ENCODE measurements at places on chromosomes 4 and X.

DNA sequence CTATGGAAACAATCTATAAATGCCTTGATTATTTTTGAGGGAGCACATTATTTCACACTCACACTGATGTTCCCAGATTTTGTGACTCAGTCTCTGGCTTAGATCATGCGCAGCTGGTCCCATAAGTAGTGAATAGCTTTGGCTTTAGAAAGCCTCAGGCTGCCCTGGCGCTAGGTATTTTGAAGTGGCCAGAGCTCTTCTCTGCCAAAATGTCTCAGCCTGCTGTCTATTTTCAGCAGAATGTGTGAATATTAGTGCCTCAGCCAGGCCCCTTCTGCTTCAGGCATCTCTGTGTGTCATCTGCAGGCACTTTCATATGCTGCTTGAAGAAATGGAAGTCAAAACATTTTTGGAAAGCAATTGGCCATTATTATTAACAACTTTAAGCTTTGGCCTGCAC lies 931.0 kb upstream of the INTU start:
- DNase-seq: no peak

GRCh38 chr4:173934933-173935620 lies 348.4 kb downstream of the FBXO8 start:
- DNase-seq: no peak

DNA sequence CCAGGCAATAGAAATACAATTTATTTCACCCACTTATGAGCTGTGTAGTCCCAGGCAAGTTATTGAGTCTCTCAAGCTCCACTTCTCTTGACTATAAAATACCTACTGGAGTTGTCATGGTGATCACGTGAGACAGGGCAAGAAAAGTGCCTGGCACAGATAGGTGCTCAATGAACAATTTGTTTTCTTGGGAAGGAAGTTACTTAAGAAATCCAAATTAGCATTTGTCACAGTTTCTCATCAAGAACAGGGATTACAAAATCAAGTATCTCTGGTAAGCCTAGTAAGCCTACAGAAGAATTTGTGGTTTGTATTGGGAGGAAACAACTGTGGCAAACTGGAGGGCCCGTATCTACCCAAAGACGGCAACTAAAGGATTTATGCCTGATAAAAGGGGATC lies 37.5 kb upstream of the RASGEF1B start:
- DNase-seq: no peak

DNA sequence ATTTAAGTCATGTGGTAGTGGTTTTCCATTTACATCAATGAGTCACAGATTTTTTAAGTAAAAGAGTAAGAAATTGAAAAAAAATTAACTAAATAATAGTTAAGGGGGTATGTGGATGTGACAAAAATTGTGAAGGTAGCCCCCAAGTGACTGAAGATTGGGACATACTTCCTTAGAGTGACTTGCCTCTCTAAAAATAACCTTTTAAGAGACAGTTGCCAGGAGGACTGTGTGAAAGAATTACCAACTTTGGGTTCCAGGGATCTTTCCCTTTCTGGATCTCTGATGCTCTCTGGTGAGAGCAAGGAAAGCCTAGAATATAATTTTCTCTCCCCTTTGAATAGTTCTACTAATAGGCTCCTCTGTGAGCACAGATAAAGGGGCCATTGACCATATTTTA lies 42.7 kb downstream of the NHSL2 start:
- no peak for DNase-seq

DNA sequence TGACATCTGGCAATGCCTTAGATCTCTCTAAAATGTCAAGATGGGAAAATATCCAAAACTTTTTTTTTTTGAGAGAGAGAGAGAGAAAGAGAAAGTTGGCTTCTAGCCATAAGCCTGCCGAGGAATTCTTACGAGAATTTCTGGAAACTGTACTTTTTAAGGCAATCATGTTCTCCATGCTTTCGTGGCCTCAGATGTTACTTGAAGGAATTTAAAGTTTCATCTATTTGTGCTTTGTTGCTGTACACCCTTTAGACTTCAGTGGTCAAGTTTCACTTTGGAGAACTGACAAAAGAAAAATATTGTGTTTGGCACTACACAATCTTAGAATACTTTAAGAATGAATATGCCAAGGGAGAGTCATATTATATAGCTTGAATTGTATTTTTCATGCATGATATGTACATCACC lies 53.9 kb downstream of the FAT4 start:
- DNase-seq: peak; percentile 41

DNA sequence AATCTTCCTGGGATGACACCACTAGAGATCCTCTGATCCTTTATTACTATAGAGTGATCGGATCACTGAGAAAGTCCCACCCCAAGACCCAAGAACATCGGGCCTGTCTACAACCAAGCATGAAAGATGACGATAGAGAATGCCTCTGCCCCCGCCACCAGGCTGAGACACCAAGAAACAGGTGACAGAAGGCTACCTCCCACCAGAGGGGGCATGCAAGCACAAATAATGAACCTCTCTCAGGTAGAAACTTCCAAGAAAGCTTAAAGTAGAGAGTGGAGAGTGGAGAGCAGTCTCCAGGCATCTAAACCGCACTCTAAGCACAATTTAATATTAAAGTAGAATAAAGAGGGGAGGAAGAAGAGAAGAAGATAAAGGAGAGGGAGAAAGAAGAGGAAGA lies 402.6 kb downstream of the INPP4B start:
- no peak for DNase-seq

- no peak for DNase-seq
Observed at GRCh38 chr4:105277702-105278101, 131.0 kb downstream of the TET2 start.

DNA sequence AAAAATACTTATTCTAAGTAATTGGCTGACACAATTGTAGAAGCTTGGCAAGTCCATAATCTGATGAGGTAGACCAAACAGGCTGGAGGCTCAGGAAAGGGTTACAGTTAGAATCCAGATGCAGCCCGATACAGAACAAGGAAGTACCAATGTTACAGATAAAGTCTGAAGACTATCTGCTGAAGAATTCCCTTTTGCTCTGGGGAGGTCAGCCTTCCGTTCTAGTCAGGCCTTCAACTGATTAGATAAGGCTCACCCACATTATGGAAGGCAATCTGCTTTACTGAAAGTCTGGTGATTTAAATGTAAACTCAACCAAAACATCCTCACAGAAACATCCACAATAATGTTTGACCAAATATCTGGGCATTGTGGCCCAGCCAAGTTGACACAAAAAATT lies 7.4 kb upstream of the DYNLT3 start:
- DNase-seq: no peak

- no peak for DNase-seq
Observed at GRCh38 chr4:73721435-73721834, 18.9 kb upstream of the CXCL8 start.

DNA sequence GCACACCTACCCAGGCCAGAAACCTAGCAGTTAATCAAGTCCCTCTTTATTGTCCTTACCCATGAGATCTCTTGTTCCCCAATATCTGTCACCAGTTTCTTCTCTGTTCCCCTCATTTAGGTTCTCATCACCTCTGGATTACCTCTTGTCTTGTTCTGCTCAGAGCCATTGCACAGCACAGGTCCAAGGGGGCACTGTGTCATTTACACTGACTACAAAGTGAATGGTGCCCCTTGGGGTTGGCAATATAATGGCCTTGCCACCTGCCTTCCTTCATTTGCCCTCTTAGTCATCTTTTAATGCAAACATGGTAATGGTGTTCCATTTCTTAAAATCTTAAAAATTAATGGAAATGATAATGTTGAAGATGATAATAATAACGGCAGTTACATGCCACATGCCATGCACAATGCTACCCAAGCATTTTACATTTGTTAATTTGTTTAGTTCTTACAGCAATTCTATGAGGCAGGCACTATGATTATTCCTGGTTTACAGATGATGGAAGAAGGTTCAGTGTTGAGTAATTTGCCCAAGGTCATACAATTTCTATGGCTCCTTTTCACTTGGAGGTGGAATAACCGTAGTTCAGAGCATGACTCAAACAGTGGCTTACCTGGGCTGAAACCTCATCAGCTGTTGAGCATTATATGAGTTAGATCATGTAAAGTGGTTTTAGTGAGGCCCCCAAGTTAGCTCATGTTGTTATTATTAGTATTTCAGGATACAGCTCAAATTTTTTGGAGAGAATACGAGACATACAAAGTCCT lies 117.9 kb downstream of the RASL11B start:
- no peak for DNase-seq

GRCh38 chrX:3950373-3950772 lies 236.9 kb upstream of the PRKX start:
- DNase-seq: peak; percentile 36

DNA sequence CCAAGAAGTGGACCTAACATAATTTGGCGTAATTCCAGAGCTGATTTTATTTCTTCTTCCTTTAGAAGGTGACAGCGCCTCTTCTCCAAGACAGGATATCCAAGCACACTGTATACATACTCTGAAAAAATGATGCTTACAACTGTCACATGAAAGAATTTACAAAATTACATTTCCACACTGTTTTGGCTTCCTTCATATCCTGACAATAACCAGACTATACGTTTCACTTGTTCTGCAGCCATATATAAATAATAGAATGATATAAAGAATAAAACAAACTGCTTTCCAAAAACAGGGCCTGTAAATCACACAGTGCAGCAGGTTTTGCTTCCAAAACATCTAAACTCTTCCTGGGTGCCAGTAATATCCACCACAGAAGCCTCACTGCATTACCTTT lies 141.6 kb downstream of the FBXO8 start:
- no peak for DNase-seq

DNA sequence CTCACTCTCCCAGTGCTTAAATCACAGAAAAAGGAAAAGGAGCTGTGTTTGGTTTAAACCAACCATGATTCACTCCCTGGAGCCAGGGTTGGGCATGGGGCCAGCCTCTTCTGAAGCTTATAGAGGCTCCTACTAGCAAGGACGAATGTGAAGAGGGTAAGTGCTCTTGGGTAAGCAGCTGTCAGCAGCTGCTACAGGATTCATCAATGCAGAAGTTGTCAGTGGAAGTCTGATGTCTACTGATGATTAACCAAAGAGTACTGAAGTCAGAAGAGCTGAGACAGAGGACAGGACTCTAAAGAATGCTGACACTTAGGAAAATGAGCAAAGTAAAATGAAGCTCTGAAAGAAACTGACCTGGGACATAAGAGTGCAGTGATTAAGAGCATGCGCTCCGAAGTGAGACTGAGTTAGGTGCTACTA lies 32.7 kb upstream of the JADE1 start:
- peak; percentile 99 for DNase-seq

DNA sequence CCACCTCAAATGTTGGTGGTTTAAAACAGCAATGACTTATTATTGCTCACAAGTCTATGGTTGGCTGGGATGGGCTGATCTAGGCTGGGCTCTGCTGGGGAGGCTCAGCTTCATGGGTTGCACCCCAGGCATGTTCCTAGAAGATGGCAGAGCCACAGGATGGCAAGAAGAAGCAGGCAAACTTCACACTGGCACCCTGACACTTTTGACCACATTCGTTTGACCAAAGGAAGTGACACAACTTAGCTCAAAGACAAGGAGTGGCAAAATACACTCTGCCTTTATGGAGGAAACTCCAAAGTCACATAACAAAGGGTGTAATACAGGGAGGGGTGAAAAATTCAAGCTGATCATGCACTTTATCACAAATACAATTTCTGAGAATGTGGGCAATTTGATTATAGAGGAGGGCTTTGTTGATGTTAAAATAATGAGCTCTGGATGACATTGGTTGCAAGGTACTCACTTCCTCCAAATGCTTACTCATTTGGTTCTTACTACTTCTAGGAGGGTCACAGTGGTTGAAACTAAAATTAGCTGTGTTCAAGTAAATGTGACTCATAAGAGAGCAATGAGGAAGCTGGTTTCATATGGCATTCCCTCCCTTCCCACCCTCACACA lies 249.2 kb upstream of the RPS6KA3 start:
- DNase-seq: peak; percentile 65

DNA sequence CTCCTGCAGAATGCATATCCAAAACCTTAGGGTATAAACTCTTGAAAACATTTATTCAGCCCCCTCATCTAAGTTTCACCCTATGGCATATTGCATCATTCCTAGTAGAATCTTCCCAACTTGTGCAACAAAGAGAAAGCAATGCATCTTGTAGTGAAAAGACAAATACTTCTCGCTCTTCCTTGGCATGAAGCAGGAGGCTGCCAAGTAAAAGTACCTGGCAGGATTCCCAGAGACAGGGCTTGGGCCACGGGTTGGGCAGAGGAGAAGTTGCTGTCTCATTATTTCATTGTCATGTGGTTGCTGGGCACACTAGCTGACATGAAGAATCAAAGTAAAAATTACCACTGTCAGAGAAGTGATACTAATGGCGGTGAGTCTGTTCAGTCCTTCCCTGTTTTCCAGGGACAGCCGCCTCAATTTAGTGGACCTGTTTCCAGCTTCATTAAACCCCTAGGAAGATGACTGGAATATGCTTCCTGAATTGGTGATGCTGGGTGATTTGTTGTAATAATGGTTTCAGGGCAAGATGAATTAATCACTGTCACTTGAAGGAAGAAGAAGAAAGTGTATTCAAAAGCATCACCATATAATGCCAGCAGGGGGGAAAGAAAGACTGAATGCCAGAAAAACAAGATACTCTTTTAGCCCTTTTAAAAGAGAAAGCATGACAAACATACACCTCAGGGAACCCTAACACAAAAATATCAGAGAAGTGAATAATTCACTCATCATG lies 380.5 kb upstream of the IGFBP7 start:
- DNase-seq: peak; percentile 14

DNA sequence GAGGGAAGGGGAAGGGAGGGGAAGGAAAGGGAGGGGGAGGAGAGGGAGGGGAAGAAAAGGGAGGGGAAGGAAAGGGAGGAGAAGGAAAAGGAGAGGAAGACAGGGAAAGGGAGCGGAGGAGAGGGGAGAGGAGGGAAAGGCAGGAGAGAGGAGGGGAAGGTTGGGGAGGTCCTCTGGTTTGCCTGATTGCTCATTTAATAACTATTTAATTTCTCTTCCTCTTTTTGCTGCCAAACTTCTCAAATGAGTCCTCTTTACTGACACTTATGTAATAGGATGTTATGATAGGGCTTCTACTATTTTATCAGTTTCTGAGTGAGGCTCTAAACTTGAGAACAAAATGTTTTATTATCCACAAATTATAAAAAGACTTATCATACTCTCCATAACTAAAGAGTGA lies 35.4 kb upstream of the PPA2 start:
- no peak for DNase-seq

GRCh38 chr4:1405254-1405635 lies 997 bp downstream of the NKX1-1 start:
- no peak for DNase-seq

- DNase-seq: no peak
Observed at GRCh38 chrX:71541210-71542022, 8.5 kb downstream of the OGT start.

- no peak for DNase-seq
Observed at GRCh38 chrX:96687776-96688175, 3.1 kb downstream of the DIAPH2 start.

DNA sequence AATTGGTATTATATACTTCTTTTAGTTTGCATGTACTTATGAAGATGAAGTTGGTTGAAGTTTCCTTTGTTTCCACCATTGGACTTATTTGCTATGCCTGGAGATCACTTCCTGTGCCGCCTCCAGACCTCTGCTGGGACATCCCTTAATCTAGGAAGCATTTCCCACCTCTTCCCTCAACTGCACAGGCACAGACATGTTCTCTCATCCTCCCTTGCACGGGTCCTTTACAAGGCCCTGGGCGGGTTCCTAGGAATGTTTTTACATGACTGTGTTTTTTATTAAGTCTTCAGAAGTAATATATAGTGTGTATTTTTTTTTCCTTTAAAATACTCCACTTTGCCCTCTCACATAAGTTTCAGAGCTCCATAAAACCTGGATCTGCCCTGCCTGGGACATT lies 51.0 kb downstream of the TMEM131L start:
- no peak for DNase-seq

- no peak for DNase-seq
Observed at GRCh38 chr4:143296397-143297067, 40.1 kb upstream of the GAB1 start.

Data from kidney glomerular epithelial cell (primary cell).